D721Med (cell line): ENCODE measurements at places on chromosomes 5 and 9.

- no peak for DNase-seq
Observed at GRCh38 chr5:58827463-58827862, 244.6 kb downstream of the RAB3C start.

DNA sequence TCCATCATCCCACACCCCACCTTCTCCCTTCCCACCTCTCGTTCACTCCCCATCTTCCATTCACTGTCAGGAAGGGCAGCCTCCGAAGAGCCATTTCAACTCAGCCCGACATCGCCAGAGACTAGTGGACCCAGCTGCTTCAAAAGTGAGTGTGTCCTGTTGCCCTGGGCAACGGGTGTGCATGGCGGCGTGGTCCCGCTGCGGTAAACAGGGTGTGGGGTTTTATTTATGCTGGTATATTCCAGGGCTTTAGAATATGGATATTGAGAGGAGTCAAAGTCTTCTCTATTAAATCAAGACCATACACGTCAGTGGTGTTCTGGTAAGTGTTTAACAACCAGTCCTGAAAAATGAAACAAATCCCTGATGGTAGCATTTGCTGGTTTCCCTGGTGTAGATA is 274.5 kb downstream of the MAST4 start:
- DNase-seq: no peak

GRCh38 chr9:31137176-31138160 is 1247.0 kb upstream of the ACO1 start:
- DNase-seq: no peak

- DNase-seq: no peak
Observed at GRCh38 chr5:59768152-59769040, 125.1 kb downstream of the PDE4D start.

GRCh38 chr5:179792612-179793467 is 946 bp upstream of the LTC4S start:
- DNase-seq: no peak

DNA sequence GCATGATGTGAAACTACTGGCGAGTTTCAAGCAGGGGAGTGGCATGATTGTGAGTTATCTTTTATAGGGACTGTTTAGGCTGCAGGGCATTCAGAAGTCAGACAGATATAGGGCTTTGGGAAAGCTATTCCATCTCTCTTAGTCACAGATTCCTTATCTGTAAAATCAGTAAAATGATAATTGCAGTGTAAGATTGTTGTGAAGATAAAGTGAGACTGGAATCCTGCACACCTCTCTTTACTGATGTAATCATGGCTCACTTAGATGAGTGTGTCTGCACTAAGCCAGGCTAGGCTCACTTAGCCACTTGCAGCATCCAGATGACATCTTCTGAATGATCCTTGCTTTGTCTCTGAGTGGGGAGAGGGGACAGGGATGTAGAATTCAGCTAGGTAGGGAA is 81.8 kb upstream of the MAMDC2 start:
- no peak for DNase-seq

DNA sequence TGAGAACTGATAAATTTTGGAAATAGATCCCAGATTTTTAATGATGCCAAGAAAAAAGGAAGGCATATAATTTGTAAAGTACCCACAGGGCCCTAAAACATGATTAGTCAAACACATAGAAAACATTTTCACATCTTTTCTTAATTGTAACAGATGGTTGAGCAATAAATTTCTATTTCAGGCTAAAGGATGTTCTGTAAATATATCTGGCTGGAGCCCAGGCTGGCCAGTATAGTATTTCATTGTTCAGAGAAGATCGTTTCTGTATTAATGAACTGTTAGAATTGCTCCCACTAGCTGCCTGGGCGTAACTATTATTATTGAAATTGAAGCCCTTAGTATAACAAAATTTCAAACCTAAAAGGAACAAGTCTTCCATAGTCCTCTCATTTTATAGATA is 105.3 kb upstream of the SMC2 start:
- DNase-seq: no peak

- no peak for DNase-seq
Observed at GRCh38 chr9:33868440-33868973, 51.5 kb downstream of the UBE2R2 start.

DNA sequence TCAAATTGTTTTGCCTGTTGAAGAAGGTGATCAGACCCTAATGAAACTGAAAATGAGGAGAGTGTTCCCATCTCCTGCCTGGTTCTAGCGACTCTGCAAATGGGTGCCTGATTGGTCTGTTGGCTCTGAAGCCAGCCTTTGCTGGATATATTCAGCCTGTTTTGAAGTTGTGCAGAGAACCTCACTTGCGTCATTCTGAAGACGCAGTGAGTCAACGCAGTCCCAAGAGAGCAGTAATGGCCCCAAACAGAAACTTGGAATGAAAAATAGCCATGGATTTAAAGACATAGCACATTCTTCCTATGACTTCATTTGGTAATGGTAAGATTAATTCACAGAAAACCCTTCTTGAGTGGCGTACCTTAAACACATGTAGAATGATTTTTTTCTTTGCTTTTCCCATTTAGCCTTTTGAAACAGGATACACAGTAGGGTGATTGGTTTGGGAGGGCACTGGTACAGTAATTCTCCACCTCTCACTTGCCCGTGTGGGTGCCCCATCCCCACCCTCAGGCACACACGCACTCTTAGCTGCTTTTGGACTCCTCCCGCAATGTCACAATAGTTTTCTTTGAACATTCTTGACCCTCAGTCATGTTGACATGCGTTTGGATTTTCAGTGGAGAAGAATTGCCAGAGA is 54.1 kb upstream of the ABL1 start:
- DNase-seq: no peak

DNA sequence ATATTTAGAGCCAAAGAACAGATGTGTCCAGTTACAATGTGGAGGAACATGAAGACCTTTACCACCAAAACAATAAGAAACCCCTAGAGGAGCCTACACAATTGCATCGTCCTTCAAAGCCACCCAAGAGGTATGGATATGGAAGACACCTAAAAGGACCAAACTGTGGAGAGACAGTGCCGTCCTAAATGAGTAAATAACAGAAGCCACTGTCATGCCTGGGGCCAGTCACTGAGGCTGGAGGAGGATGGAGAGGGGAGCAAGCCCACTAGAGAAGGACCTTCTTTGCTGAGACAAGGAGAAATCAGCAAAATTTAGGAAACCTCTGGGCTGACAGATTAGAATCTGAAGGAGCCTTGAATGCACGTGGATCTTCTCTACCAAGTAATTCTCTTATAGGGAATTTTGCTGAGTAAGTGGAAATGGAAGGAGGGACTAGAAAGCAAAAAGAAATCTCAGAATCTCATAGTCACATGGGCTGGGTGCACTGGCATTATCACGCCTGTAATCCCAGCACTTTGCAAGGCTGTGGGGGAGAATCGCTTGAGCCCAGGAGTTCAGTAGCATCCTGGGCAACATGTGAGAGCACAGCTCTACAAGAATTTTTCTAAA is 27.6 kb downstream of the PLEKHG4B start:
- no peak for DNase-seq

DNA sequence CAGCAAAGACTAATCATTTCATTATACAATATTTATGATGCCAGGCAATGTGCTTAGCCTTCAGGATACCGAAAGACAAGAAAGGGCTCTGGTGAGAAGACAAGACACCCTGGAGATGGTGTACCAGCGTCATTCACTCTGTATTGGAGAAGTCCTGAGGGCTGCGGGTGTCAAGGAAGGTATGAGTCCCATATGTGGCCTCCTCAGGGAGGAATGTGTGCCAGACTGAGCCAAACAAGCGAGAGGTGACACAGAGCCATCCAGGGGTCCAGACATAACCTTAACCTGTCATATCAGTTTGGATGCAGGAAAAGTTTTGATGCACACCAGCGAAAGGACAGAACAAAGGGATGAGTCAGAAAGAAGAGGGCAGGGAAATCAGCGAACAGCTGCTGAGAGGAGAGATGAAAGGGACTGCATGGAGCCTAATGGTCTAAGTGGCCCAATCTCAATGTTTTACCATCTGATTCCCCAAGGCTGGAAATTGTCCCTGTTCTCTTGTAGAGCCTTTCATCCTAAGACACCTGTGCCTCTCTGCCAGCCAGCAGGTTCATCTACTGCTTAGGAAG is 38.9 kb downstream of the ADRA1B start:
- DNase-seq: no peak

GRCh38 chr5:51567636-51568035 is 184.4 kb downstream of the ISL1 start:
- DNase-seq: no peak

DNA sequence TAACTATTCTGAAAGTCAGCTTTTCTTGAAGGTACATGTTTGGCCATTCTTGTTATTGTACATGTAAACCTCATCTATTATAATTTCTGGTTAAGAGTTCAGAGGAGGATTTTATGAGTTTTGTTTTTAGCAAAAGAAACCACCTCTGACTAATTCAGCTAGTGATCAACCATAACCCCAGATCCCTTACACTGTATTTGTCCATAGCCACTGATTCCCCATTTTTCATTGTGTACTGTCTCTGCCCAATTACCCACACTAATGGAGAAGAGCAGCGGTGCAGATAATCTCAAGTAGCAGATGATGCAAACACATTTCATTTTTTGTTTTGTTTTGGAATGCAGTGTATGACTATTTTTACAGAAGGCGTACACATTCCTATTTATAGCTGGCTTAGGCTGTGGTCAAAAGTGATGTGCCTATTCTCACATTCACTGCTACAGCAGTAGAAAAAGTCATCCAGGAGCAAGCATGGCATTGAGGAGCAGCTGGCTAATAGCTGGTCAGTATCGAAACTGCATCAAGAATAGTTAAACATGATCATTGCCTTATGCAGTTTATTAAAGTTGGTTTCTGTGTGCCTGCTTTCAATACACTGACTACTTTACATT is 988.3 kb downstream of the DTWD2 start:
- no peak for DNase-seq

- DNase-seq: no peak
Observed at GRCh38 chr9:16029796-16030363, 477.0 kb downstream of the CCDC171 start.

GRCh38 chr5:90135779-90136378 is 273.7 kb downstream of the CETN3 start:
- no peak for DNase-seq

GRCh38 chr5:128637031-128637430 is 99.0 kb upstream of the FBN2 start:
- DNase-seq: no peak

DNA sequence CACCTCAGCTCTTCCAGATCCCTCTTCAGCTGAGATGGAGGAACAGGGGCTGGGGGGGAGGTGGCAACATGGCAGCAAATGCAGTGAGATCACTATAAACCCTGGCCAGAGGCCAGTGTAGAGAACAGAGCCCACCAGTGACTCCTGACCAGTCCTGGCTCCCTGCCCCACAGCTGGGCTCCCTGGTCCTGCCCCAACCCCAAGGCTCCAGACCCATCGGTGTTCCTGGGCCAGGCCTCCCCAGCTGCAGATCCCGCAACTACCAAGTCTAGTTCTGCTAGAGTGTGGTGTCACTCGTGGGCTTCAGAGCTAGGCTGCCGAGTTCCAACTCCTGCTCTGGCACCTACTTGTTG is 16.8 kb downstream of the AKNA start:
- DNase-seq: no peak

DNA sequence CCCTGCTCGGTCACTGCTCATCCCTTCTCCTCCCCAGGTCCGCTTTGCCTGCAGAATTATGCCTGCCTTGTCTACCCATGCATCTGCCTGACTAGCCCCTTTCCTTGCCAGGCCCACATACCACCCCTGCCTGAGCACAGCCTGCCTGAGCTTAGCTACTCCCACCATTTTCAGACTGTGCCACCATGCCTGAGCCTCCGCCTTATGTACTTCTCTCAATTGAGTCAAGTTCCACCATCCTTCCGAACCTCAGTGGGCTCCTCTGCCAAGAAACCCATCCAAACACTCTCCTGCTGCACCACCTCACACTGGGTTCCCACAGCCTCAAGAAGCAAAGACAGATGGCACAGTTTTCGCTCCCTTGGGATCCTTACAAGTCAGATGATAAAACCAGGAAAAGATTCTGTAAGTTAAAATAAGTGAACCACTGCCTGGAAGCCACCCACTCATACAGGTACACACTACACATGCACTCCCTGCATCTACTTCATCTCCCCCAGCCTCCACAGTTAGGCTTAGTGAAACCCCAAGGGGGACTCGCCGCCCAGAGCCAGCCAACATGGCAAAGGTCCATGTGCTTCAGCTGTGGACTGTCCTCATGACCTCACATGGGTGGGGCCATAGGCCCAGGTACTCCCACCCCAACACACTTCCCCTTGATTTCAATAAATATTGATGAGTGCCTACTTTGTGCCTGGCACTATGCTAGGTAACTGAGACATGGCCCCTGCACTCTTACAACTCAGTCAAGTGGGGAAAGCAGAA is 23.1 kb downstream of the P4HA2 start:
- no peak for DNase-seq

- no peak for DNase-seq
Observed at GRCh38 chr5:76341651-76342334, 61.3 kb upstream of the IQGAP2 start.

GRCh38 chr9:93304574-93305496 is 120.9 kb downstream of the WNK2 start:
- no peak for DNase-seq

DNA sequence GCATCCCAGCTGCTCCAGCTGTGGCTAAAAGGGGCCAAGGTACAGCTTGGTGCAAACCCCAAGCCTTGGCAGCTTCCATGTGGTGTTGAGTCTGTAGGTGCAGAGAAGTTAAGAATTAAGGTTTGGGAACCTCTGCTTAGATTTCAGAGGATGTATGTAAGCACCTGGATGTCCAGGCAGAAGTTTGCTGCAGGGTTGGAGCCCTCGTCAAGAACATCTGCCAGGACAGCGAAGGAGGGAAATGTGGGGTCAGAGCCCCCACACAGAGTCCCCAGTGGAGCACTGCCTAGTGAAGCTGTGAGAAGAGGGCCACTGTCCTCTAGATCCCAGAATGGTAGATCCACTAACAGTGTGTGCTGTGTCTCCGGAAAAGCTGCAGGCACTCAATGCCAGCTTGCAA is 236.2 kb upstream of the ADRA1B start:
- no peak for DNase-seq

GRCh38 chr5:143331956-143332355 is 71.5 kb downstream of the NR3C1 start:
- DNase-seq: no peak

DNA sequence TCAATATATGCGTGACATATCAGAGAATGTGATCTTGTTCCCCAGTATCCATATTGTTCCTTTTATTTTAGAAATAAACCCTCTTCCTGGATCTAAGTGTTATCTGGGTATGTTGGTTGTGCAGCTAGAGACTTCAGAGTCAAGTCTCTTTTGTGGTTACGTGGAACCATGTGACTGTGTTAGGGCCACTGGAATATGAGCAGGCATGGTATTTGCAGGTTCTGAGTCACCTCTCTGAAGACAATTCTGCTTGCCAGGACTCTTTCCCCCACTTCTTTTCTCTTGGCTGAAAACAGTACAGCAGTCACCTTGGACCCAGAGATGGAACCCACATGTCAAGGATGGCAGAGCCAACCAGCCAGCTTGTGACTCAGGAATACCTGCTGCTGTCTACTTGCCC is 59.7 kb downstream of the ATP10B start:
- no peak for DNase-seq
